Fibroblast of gingiva (primary cell): ENCODE measurements at places on chromosomes 2 and 18.

DNA sequence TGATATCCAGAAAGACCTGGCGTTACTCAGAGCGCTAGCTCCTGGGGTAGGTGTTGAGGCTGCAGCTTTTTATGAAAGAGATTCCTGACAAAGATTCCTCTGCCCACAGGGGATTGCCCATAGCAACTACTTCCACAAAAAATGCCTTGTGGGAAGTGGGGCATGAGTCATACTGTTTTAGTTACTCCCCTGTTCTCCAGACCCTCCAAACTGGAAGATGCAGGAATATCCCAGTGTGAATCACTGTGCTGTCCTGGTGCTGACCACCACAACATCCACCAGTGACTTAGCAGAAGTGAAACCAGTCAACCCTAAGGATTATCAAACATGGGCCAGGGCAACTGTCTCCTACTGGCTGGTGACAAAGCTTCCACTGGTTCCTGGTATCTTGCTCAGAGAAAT, 61.8 kb downstream of the CDH2 start:
- peak; percentile 18 for DNase-seq

GRCh38 chr2:98511981-98512380, 67.3 kb downstream of the INPP4A start:
- no peak for DNase-seq

- no peak for DNase-seq
Measured at GRCh38 chr18:13223311-13224143, 5.0 kb downstream of the LDLRAD4 start.

DNA sequence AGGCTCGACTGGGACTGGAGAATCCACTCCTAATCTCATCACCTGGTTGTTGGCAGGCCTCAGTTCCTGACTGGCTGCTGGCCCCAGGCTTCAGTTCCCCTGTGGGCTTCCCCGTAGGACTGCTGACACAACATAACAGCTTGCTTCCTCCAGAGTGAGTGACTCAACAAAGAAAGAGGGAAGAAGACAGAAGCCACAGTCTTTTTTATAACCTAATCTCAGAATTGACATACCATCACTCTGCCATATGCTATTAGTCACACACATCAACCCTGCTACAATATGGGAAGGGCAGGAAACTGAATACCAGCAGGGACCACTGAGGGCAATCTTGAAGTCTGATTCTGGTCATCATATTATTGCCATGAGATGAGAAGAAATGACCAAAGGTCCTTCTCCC, 76.8 kb upstream of the SLC14A2 start:
- DNase-seq, result no peak

DNA sequence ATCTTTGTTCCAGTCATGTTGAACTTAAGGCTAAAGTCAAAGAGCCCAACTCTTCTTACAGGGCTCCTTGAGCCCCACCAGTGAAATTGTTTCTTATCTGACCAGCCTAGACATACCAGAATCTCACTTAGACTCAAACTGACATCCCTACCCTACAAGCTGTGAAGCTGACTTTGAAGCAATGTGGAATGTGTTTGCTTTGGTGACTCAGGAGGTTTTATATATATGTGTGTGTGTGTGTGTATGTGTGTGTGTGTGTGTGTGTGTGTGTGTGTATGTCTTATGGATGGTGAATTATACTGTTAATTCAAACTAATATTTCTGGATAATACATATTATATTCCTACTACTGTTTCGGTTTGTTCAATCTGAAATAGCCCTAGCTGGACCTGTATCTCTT, 67.3 kb downstream of the CAMKMT start:
- DNase-seq, result no peak

DNA sequence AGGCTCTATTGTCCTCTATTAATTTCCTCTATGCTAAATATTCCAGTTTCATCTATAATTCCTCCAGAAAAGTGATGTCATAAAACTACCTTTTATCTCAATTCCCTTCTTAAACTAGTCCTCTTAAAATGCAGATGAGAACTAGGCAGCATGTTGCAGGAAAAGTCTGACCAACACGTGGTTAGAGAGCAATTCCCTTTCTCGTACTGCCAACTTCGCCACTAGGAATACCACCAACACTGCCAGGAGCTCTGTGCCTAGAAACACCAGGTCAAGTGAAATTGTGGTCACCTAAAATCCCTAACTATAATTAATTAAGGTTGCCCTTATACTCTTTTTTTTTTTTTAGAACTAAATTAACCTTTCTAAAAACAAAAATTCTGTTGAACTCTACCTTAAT, 127.7 kb downstream of the PPP1R1C start:
- no peak for DNase-seq

- no peak for DNase-seq
Measured at GRCh38 chr2:216220976-216221375, 111.8 kb downstream of the XRCC5 start.

- no peak for DNase-seq
Measured at GRCh38 chr2:128541448-128541847, 222.8 kb upstream of the HS6ST1 start.

DNA sequence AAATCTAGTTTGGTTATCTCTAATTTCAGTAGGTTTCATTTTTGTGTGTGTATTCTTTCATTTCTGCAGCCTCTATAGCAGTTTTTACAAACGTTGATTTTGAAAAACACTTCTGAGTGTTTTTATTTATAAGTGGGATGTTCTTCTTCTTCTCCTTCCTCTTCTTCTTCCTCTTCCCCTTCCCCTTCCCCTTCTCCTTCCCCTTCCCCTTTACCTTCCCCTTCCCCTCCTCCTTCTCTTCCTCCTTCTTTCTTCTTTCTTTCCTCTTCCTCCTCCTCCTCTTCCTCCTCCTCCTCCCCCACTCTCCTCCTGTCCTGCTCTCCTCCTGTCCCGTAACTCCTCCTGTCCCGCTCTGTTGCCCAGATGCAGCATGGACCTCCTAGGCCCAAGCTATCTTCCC, 4.2 kb downstream of the UGGT1 start:
- DNase-seq, result no peak

GRCh38 chr2:157367704-157368103, 42.1 kb upstream of the ERMN start:
- DNase-seq, result no peak

DNA sequence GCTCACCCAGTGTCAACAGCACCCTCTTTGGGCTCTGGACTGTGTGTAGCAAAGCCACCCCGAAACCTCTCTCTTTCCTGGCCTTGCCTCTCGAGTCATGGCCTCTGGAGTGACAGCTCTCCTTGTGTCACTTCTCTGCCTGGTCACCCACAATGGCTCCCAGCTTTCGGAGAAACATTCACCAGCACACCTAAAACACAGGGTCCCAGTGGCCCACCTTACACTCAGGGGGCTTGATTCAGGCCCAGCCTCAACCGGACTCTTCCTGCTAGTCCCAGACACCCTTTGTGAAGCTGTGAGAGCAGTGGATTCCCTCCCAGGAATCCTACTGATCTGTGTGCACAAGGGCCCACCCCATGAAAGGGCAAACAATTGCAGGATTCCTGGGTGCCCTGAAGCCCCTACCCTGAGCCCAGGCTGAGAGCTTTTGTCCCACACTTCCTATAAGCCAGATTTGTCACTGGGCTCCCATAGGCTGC, 137.2 kb upstream of the HAAO start:
- no peak for DNase-seq
